Stimulated activated CD4-positive, alpha-beta T cell treated with anti-CD3 and anti-CD28 coated beads, Interleukin-1b, Interleukin-23, amount 100 ng/mL, for 48 hours (primary cell): ENCODE measurements at places on chromosomes 4 and X.

DNA sequence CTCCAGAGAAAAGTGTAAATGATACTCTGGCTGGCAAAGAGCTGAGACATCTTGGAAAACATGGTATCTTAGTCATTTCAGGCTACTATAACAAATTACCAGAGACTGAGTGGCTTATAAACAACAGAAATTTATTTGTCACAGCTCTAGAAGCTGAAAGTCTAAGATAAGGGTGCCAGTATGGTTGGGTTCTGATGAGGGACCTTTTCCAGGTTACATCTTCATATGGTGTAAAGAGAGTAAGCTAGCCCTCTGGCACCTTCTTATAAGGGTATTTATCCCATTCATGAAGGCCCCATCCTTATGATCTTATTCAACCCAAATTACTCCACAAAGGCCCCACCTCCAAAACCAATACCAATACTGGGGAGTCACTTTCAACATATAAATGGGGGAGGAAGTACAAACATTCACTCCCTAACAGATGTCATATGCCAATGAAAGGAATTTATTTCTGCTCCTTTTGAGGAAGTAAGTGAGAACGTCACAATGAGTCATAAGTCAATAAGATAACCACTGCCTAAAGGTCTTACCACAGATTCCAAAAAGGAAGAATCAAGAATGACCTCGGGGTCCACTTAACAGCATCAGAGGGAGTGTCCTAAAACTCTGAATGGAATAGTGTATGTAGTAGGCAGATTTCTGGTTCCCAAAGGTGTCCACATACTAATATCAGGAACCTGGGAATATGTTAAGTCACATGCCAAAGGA, 246.6 kb downstream of the OPHN1 start:
- no peak for DNase-seq

DNA sequence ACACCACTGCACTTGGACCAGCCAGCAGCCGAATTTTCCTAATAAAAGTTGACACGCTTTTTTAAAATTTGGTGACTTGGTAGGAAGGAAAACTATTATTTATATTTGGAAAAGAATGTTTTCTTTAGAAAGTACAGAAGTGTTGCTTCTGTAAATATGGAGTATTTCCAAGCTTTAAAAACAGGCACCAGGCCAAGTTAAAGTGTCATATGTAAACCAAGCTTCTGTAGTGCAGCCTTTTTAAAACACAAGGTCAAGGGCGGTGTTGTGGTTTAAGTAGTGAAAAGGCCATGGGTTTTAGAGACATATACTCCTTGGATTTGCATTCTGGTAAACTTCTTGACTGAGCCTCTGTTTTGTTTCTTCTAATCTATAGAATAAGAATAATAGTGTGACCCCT, 62.7 kb downstream of the TRIM2 start:
- DNase-seq = no peak

- DNase-seq = no peak
These were observed at the start of gene ARHGEF38 for GRCh38 chr4:105551965-105552746. Gene ARHGEF38, plus strand, starts transcription at chr4:105552620. Its CDS starts 146 bp downstream, at chr4:105552766.

- no peak for DNase-seq
These were observed 13.7 kb downstream of the PITX2 start for GRCh38 chr4:110609044-110609750.

DNA sequence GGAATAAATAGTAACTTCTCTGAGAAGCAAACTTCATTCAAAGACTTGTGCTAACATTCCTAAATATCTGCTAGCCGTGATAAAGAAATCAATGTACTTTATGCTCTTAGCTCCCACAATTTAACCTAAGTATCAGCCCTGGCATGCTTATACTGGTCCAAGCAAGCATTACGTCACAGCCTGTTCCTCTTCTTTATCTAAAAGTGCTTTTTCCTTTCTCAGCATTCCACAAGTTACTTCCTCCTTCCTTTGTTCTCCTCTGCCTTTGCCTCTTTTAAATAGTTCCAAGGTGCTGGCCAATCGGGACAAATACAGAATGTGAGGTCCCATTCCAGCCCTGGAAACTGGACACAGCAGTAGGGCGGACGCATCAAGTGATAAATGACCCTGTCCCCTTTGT, 249.6 kb downstream of the DHRSX start:
- no peak for DNase-seq

DNA sequence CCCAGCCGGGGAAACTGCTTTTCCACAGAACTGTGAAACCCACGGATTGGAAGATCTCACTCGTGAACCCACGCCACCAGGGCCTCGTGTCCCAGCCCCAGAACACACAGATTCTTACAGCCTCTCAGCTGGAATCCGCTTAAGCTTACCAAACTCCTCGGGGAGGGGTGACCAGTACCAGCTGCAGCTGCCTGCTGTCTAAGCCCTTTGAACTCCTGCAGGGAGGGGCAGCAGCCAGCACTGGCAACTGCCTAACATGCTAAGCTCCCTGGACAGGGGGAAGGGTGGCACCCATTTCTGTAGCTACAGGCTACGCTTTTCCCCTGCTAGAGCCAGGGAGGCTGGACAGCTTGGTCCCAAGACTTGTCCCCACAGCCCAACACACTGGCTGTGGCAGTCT, 38.4 kb downstream of the TBL1X start:
- no peak for DNase-seq

DNA sequence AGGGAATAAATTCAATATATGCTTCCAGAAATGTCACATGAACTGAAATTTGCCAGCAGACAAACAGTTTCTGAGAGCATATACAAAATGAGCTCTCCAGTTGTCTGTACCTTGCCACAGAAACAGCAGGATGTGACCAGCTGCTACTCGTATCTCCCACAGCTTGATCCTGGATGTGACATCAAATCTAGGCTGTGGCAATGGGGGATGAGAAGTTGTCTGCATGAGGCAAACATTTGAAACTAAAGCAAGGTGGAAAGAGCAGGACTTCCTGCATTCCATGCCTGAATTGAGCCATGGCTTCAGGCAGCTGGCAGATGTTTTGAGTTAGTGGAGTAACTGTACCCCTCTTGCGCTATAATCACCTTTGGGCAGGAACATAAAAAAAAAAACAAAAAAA, 1724.0 kb downstream of the RPA4 start:
- no peak for DNase-seq

- DNase-seq = peak; percentile 65
These were observed 26.8 kb upstream of the CLDN24 start for GRCh38 chr4:183348706-183349659.

DNA sequence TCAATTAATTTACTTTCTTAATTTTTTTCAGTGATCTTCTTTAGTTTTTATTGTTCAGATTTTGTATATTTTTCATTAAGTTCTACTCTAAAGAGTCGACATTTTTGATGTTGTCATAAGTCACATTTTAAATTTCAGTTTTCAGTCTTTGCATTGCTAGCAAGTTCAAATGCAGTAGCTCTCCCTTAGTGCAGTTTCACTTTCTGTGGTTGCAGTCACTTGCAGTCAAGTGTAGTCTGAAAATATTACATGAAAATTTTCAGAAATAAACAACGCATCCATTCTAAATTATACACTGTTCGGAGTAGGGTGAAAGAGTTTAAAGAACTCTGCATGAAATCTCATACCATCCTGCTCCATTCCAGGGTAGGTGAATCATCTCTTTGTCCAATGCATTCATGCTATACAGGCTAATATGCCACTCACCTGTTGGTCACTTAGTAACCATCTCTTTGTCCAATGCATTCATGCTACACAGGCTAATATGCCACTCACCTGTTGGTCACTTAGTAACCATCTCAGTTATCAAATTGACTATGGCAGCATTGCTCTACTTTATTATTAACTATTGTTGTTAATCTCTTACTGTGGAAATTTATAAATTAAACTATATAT, 356.9 kb downstream of the STPG2 start:
- no peak for DNase-seq

GRCh38 chrX:81120936-81121371, 80.8 kb downstream of the HMGN5 start:
- peak; percentile 13 for DNase-seq

- DNase-seq = no peak
These were observed 216.5 kb upstream of the DKK2 start for GRCh38 chr4:107252571-107252970.
